ENCODE measurements at places on chromosomes 3 and 15.
A peak's percentile ranks its signal among the peaks of the same experiment; 100 is the strongest.

GRCh38 chr3:56612146-56612545, 55.2 kb downstream of the CCDC66 start:
- no peak for DNase-seq

GRCh38 chr3:154992655-154993054, 87.5 kb upstream of the MME start:
- DNase-seq, result no peak

GRCh38 chr15:27082526-27082925, 111.5 kb downstream of the GABRG3 start:
- DNase-seq, result no peak

- no peak for DNase-seq
Measured at GRCh38 chr3:151275091-151275490, 3.3 kb downstream of the P2RY14 start.

DNA sequence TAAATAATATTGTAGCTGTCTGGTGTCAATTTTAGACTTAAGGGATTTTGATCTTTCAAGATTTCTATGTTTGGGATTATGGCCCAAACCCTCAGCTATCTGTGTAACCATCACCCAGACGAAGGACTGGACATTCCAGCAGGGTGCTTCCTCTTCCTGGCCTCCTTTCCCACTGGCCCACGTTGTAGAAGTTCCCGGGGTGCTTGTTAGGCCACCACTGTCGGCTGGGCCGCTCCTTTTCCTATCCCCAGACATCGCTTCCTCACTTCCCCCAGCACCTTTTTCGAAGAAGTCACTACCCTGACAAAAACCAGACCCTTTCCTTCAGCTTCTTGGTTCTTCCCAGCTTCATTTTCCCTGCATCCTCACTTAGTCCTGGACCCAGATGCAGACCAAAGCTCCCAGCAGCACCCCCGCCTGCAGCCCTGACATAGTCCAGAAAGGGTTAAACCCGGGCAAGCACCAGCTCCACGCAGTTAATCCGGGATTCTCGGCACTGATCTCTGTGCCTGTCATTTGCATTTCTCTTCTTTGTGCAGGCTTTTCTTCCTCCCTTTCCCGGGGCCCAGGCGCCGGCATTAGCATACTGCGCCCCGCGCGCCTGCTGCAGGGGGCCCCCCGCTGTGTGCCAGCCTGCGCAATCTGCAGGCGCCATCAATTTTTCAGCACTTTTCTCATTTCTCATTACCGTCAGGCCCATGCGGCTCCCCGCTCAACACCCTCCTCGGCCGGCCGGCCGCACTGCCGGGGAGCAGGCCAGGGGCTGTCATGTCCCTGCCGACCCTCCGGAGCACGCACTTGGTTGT, 90.6 kb downstream of the ZNF621 start:
- DNase-seq, result no peak

DNA sequence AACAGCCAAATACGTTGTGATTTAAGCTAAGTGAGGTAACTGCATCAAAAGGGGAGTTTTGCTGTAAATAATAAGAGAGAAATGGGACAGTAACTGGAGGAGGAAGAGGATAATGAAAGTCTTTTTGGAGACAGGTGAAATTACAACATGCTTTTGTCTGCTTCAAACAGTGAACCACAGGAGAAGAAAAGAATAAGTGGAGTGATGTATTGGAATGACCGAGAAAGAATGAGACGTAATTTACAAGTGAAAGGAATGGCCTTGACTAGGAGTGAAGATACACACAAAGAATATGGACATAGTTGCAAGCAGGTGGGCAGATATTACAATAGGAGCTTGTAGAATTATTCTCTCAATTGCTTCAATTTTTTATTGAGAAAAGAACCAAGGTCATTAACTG, 550.8 kb downstream of the DIPK2A start:
- no peak for DNase-seq

DNA sequence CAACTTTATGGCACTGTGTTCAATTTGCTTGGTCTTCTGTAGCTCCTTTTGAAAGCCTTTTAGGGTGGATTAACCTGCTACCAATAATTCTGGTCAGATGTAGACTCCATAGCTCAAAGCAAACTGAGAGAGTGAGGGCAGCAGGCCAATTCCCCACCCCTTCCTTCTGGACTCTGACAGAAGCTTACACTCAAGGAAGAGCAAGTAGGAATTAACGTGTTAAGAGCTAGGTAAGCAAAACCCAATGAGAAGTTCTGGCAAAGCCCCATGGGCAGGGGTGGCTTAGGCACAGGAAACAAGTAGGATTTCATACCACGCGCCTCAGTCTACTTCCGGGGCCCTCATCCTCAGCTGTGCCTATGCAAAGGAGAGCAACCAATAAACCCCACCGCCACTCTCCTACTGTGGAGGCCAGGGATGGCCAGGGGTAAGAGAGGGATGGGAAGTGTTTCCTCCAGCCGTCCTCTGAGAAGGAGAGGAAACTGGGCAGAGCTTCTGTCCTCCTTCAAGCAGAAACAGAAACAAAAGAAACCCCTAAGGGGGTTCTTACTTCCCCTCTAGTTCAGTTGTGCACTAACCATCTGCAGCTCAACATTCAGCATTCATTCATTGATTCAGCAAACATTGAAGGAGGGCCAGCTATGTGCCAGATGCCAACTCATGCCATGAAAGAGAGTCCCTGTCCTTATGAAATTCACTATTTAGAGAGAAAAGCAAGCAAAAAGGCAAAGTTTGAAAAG, 12.6 kb downstream of the CCR5 start:
- DNase-seq, result no peak

- DNase-seq, result no peak
Measured at GRCh38 chr15:42577514-42578031, 2.2 kb downstream of the STARD9 start.

GRCh38 chr15:42155546-42156242, 742 bp downstream of the PLA2G4F start:
- no peak for DNase-seq

DNA sequence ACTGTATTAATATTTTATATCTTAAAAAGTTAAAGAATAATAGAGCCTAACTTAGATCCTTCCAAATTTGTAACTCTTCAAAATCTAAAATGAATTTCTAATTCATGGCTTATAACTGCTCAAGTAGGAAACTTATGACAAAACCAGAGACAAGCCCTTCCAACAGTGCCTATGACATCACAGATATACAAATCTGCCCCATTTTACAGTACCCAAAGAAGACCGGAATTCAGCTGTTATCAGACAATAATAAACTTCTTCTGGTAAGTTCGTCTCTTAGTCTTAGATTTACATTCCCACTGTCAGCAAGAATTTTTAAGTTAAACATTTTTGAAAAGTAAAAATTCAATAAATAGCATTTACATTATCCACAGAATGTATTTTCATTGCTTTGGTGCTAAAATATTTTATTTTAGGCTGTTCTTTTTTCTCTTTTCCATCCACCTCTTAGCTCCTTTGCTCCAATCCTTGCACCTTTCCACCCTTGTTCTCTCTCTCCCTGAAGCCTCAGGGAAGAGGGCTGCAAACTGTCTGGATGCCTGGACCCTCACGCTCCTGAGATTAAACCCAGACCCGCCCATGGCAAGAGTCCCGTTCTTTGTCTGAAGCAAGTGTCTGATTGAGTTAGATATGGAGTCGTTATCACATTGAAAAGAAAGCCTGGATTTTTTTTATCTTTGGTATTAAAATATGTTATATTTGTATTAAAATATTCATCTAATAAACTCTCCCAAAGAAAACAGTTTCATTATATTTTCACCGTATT, 312.7 kb downstream of the ZBTB20 start:
- no peak for DNase-seq

- no peak for DNase-seq
Measured at GRCh38 chr15:76753771-76754170, 151.4 kb downstream of the SCAPER start.

- no peak for DNase-seq
Measured at GRCh38 chr3:78183906-78184599, 1144.2 kb downstream of the ROBO2 start.

DNA sequence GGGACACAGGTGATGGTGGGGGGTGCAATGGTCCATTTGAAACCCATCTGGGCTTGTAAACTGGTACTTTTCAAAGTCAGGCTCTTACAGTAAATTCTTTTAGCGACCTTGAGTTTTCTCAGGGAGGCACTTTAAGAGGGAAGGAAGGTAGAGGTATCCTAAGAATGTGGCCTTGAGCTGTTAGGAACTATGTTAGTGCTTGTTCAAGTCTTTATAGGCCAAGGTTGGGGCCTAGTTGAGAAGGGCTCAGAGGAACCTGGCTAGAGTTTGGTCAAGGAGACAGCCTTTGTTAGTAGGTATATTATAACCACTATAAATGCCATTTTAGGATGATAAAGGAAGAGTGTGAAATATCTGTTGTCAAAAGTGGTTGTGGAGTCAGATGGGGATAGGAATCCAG, 9.2 kb upstream of the CCK start:
- DNase-seq, result no peak

- DNase-seq, result no peak
Measured at GRCh38 chr3:73291541-73291940, 230.1 kb downstream of the EBLN2 start.

DNA sequence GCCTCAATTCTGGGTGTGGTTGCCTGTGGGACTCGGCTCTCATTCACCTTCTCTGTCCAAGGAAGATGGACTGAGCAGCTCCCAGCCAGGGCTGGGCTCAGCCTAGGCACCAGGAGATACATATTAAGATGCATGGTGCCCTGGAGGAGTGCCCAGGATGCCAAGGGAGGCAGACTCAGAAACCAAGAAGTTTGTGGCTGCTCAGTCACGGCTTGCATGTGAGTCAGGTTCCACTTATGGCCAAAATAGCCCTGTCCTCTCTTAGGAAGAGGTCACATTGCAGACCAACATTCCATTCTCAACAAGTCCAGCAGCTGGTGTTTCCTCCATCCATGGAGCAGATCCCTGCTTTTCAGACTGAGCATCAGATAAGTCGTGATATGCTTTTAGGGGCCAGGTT, 21.8 kb downstream of the CDCP1 start:
- DNase-seq, result no peak

DNA sequence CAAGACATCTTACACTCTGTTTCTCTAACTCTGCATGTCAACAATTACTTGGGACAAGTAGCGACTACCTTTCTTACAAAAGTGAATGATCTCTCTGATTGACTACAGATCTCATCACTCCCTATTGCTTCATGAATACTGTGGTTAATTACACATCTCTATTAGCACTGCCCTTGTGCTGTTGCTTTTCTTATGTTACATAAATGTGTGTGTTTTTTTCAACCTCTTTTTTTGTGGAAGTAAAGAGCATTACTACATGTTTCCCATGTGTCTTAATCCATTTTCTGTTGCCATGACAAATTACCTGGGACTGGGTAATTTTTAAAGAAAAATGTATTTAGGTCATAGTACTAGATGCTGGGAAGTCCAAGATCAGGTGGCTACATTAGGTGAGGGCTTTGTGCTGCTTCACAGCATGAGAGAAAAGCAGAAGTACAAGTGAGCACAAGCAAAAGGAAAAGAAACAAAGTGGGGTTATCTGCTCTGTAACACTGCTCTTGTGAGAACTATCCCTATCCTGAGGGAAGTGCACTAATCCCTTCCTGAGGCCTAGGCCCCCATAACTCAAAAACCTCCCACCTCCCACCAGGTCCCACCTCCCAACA, 298.2 kb upstream of the SATB1 start:
- DNase-seq, result no peak

DNA sequence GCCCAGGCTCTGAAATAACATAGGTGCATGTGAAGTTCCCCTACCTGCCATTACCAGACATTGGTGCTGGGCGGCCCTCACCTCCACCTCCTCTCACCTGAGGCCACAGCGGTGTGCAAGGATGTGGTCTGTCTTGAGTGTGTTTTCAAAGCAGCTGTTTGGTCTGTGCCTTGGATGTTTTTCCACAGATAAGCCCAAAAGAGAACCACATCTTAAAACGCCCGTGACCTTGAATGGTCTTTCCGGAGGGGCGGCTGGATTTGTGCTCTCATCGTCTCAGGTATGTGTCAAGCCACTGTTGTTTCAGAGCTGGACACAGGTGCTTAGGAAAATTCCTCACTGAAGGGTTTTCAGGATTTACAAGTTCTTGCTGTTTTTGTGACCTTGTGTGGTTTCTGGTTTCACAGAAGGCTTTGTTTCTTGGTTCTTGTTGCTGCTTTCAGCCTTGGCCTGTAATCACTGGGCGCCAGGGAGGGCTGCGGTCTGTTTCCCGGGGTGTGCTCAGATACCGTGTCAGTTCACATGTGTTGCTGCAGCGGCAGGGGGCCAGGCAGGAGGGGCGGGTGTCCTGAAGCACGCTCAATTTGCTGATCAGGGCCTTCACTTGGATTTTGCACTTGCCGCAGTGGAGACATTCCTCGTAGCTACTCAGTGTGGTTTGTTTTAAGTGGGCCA, 128.4 kb downstream of the IGF1R start:
- DNase-seq, result no peak

DNA sequence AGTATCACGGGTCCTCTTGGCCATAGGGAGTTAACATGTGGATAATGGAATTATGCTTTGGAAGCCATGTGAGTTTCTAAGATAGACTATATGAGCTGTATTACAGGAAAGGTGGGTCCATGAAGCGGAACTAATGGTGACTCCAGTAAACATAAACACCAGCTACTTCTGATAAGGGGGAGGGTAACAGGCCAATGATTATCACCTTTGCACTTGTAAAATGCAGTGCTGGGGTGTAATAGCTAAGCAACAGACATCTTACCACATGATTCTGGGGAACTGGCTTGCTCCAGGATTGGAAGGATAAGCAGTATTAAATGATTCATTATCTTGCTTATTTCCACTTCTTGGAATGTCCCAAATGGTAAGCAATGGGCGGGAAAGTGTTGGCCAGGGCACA, 61.4 kb upstream of the CD47 start:
- no peak for DNase-seq

GRCh38 chr3:72887343-72887704, 522 bp upstream of the GXYLT2 start:
- DNase-seq, result no peak

DNA sequence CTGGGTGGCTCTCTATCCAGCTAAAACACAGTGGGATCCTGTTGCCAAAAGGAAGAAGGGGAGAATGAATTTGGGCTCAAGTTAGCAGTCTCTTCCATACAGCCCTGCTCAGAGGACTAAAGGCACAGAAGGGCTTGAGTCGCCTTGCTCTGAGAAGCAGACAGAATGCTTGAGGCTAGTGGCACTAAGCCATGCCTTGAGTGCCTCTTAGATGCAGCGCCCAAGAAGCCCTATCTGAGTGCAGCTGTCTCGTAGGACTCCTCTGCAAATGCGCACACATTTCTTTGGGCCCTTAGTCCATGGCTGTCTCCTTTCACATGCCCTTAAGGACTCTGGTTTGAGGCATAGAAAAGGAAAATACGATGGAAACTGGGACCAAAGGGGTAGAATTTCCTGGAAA, 211.3 kb upstream of the CHRM5 start:
- DNase-seq, result no peak

GRCh38 chr15:82999905-83000671, 11.4 kb downstream of the C15orf40 start:
- DNase-seq, result peak; percentile 7
